ENCODE measurements at places on chromosomes 1 and 21. TPM values are rescaled to one million over a fixed set of nuclear protein-coding genes. Genes with fewer than 3 reads are reported as not detected.

DNA sequence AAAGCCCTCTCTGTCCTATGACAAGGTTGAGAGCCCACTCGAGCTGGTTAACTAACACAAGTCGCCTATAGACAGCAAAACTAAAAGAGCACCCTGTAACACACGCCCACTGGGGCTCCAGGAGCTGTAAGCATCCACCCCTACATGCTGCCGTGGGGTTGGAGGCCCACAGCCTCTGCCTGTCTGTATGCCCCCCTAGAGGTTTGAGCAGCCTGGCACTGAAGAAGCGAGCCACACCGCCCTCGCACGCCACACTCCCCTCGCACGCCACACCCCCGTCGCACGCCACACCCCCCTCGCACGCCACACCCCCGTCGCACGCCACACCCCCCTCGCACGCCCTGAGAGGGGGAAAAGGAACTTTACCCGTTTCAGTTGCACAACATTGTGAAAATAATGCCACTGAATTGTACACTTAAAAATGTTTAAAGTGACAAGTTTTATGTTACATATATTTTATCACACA is 13.2 kb upstream of the HMGCL start:
- no peak for DNase-seq

DNA sequence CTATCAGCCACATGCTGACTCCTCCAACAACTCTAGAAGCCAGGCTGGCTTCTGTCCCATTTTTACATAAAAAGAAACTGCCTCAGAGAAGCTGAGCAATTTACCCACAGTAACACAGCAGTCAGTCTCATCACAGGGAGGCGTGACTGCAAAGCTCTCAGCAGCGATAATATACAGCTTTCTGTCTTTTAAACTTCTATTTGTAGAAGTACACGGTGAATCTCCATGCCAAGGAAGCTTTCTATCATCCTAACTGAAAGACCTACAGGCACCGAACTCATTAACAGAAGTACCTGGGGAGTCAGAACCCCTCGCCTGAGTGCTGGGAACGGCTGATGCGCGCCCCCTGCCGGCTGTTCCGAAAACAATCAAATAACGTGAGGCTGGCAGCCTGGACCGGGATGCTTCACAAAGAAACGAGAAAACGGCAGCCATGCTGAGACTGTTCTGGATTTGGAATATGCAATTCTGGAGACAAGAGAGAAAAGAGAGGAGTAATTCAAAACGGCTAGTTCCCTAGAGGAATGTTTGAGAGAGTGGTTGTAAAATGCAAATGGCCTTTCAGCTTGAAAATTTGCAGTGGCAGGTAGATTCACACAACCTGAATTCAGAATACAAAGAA is 43.5 kb upstream of the RAB4A start:
- no peak for DNase-seq

GRCh38 chr1:20931930-20932436 is 144.9 kb upstream of the HP1BP3 start:
- DNase-seq: no peak

- DNase-seq: no peak
Measured at GRCh38 chr1:23638786-23639241, 52.8 kb upstream of the RPL11 start.

- no peak for DNase-seq
Measured at GRCh38 chr1:44819196-44819607, 10.9 kb downstream of the BTBD19 start.

DNA sequence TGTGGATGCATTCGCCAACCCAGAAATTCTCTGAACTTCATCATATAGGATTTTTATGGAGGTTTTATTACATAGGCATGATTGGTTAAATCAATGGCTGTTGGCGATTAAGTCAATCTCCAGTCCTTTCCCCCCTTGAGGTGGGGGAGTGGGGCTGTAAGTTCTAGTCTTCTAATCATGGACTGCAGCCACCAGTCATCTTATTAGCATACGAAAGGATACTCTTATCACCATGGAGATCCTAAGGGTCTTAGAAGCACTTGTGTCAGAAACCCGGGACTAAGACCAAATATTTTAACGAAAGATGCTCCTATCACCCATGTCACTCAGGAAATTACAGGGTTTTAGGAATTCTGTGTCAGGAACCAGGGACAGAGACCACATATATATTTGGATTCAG is 36.3 kb downstream of the SDCCAG8 start:
- no peak for DNase-seq

DNA sequence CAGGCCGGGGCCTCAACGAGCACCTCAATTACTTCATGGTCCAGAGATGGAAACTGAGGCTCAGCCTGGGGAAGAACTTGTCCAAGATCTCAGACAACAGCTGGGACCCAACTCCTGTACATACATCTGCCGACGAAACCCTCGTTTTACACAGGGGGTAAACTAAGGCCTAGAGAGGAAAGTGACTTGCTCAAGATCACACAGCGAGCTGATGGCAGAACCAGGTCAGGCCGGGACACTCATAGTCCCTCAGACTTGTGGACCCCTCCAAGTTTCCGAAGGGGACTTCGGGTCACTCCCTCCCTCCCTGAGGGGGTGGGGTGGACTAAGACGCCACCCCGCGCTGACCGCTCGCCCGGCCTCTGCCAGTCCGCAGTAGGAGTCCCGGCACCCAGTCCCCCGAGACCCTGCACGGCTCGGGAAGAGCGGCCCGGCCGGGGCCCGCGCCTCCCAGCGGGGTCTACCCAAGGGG is 430 bp downstream of the WASF2 start:
- no peak for DNase-seq

GRCh38 chr1:198741744-198742143 is 102.9 kb downstream of the PTPRC start:
- DNase-seq: no peak

DNA sequence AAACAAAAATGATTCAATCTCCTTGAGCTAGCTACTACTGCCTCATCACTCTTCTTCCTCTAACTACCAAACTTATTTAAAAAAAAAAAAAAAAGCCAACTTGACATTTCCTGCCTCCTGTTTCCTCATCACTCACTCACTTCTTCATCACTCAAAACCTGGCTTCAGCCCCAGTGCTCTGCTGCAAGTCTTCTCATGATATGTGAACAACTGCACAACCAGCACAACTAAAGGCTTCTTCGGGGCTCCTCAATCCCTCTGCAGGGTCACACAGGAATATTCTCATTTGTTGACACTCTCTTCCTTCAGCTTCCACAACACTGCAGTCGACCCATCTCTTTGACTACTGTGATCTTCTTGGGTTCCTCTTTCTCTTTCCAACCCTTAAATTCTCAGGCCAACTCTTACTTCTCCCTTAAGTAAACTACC is 7.6 kb downstream of the MTF1 start:
- DNase-seq: no peak

- no peak for DNase-seq
Measured at GRCh38 chr1:35264871-35265270, 3.6 kb upstream of the ZMYM4 start.

SELENBP1 gene
- 53.5 TPM for polyA plus RNA-seq

TAS1R3 gene
- 0.24 TPM for polyA plus RNA-seq

TRAF3IP3 gene
- 2.0 TPM for polyA plus RNA-seq

PTGER3 gene
- 51.5 TPM for polyA plus RNA-seq

USH2A gene
- polyA plus RNA-seq: 0.31 TPM
